Karpas-422 (cell line): ENCODE measurements at places on chromosomes 5 and 9. TPM values are rescaled to one million over a fixed set of nuclear protein-coding genes. Genes with fewer than 3 reads are reported as not detected.

The PCDHGA8 gene
- total RNA-seq = 8.8 and 9.6 TPM in 2 replicates

GRCh38 chr5:100828071-100828897 is 74.8 kb downstream of the ST8SIA4 start:
- DNase-seq = peak; percentile 78
- H3K27ac ChIP-seq = peak overlapping the region; percentile 94
- no peaks in the 10 kb centered on the region for H3K36me3 ChIP-seq
- H3K27me3 ChIP-seq = no peaks in the 10 kb centered on the region
- peaks cover 44% of the 10 kb centered on the region for H3K4me1 ChIP-seq

DNA sequence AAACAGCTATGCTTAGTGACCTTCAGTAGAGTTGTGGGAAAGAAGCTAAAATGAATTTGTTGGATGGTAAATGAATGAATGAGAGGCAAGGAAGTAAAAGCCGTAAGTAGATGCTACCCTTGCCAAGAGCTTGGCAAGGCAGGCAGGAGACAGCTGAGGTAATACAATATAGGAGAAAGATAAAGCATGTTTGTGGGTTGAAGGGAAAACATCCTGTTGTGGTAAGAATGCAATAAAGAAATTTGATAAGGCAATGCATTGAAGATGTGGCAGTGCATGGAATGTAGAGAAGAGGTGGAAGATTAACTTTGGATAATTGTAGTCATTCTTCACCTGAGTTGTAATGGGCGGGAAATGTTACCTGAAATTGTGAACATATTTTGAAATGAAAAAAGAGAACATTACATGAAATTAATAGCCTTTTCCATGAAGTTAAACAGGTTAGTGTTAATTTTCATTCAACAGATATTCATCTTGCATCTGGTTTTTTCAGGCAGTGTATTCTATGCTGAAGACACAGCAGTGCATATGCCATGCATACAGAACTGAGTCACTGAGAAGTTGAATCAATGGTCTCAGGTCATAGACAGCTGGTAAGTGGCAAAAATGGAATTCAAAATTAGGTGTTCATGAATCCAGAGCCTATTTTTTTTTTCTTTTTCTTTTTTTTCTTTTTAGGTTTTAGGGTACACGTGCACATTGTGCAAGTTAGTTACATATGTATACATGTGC is 43.4 kb upstream of the SPINK5 start:
- H3K36me3 ChIP-seq = no peaks in the 10 kb centered on the region
- H3K27ac ChIP-seq = no peak overlapping the region
- DNase-seq = no peak
- no peaks in the 10 kb centered on the region for H3K4me1 ChIP-seq
- no peak overlapping the region for H3K4me3 ChIP-seq

DNA sequence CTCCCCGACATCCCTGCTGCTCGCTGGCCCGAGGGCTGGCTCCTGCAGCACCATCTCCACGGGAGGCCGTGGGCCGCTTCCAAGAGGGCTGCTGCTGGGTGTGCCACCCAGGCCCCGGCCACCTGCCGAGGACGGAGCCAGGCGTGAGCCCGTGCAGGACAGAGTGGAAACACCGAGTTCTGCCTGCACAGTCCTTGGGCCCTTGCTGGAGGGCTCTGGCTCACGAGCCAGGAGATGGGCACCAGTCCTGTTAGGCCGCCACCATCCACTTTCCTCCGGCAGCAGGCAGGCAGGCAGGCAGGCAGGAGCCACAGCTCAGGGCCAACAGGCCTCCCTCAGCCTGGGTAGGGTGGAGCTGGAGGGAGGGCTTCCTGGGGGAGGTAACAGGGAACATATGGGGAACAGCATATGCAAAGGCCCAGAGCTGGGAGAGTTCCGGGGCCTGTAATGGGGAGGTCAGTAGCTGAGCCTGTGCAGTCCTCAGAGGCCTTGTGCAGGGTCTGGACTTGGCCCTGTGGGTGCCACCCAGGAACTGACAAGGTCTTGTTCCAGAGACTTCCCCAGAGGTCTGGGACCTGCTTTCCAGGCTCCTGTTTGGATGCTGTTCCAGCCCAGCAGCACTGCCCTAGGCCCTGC is 31.9 kb downstream of the RXRA start:
- no peaks in the 10 kb centered on the region for H3K4me1 ChIP-seq
- no peak overlapping the region for H3K4me3 ChIP-seq
- DNase-seq = no peak
- H3K36me3 ChIP-seq = no peaks in the 10 kb centered on the region
- H3K27me3 ChIP-seq = no peaks in the 10 kb centered on the region
- H3K27ac ChIP-seq = no peak overlapping the region
